ENCODE measurements at places on chromosomes 11 and 22.

DNA sequence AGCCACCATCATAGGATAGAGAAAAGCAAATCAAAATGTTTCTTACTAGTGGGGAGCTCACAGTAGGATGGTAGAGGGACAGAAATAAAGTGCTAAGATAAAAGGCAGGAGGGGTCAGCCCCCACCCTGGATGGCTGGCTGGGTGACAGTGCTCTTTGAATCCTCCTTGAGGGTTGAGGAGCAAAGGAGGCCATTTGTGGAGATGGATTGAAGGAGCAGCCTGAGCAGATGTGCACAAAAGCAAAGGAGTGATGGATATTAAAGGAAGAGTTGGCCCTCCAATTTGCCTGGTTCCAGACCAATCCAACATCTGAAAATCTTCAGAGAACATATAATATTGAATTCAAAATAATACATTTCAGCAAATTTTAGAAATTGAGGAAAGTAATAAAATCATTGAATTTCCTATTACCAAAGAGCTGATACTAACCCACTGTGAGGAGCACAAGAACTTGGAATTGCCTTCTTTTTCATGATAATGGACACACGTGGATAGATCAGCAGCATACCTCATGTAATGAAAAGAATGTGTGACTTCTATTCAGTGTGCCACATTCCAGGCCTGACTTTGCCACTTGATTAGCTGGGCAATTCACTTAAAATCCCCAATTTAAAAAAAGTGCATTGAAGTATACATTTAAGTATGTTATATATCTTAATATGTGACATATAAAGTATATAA, 287.0 kb downstream of the FAT3 start:
- no peak for DNase-seq

GRCh38 chr11:133867456-133867855, 22.1 kb upstream of the SPATA19 start:
- DNase-seq: no peak

DNA sequence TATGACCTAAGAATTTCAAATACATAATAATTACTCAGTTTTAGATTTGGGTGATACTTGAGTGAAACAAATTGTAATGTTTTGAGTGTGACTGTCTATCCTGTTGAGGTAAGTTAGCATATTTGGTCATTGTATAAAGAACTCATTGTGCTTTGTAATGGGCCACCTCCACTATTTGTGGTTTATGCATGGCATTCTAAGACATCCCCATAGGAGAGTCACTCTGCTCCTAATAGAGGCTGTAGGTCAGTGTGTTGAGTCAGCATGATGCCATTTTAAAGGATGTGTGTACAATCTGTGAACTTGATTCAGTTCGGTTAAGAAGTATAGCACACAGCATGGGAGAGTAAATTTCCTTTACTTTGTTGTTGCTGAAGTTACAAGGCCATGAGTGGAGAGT, 1112.4 kb downstream of the JRKL start:
- no peak for DNase-seq

GRCh38 chr11:130064596-130064995, 5.1 kb upstream of the APLP2 start:
- no peak for DNase-seq

- no peak for DNase-seq
These were observed 112.6 kb downstream of the LUZP2 start for GRCh38 chr11:24609192-24610119.

- no peak for DNase-seq
These were observed 44.8 kb downstream of the FAM83F start for GRCh38 chr22:40039482-40040115.

GRCh38 chr11:7655253-7656217, 17.8 kb downstream of the CYB5R2 start:
- no peak for DNase-seq
